NCI-H524 (cell line): ENCODE measurements at places on chromosomes 2 and 18.

GRCh38 chr2:241378816-241379215 is 22.7 kb downstream of the FARP2 start:
- DNase-seq = no peak

GRCh38 chr2:180692322-180692721 is 288.1 kb upstream of the UBE2E3 start:
- no peak for DNase-seq

DNA sequence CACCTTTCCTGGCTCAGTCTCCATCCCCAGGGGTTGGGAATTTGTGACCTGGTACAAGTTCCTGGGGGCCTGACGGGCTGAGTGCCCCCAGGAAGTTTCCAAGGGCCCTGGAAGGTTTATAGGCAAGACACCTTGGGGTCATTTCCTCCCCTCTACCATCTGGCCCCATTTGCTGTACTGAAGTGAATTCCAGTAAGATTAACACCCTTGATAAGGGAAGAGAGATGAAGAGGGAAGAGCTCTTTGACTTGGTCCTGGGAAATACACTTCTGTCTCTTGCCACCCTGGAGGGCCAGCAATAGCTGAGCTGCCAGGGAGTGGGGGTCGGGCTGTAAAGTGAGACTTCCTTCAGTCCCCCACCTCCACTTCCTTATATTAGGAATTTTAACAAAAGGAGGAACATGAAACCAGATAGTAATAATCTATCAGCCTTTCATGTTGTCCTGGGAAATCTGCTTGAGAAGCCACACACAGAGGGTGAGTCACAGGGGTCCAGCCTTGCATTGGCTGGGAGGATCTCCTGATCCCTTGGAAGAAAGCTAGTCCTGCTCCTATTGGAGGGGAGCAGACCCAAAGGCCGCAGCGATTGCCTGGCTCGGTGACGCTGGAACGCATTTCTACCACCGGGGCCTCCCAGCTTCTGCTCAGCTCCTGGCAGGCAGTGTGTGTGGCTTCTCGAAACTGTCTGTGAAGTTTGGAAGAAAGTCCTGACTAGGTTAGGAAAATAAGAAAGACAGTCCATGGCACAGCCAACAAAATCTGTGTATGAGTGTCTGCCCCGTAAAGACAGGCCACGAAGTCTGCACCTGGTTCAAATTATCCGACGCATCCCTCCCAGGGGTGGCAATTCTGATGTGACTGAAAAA is 87.3 kb downstream of the ACAA2 start:
- DNase-seq = no peak

DNA sequence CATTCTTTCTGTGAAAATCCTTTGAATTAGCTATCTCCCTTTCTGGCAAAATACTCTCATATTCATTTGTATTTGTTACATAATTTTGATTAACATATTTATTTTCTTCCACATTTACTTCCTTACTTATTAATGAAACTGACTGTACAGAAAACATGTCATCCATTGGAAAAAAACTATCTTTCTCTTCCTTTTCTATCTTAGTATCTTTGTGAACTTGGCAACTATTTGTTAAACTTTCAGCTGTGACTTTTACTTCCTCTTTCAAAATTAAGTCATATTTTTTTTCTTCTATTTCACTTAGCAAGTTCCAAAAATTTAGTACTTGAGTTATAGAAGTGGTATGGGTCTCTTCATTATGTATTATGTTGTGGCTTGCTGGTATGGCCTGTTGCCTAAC is 2.6 kb downstream of the RAD51AP2 start:
- DNase-seq = no peak

GRCh38 chr2:6773007-6773693 is 92.6 kb downstream of the CMPK2 start:
- DNase-seq = peak; percentile 87
